Muscle of leg (tissue), 16 donors: ENCODE measurements at places on chromosomes 4 and X. TPM values are rescaled to one million over a fixed set of nuclear protein-coding genes. Genes with fewer than 3 reads are reported as not detected.

DNA sequence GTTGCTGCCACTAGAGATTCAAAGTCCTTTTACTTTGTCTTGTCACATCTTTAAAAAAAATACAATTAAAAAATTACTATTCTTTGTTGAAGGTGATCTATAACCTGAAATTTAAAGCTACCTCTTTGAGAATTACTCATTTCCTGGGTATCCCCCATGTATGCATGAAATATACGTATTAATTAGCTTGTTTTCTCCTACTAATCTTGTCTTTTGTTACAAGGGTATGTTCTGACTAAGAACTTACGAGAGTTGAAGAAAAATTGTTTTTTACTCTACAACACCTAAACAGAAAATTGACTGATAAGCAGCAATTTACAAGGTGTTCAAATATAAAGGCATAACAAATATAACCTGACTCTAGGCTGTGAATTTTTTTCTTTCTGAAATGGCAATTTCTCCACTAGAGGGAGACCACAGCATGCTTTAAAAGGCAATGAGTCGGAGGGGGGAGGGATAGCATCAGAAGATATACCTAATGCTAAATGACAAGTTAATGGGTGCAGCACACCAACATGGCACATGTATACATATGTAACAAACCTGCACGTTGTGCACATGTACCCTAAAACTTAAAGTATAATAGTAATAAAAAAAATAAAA is 249.6 kb downstream of the OPHN1 start:
- H3K27me3 ChIP-seq, result no peaks in the 10 kb centered on the region
- no peaks in the 10 kb centered on the region for H3K36me3 ChIP-seq
- no peaks in the 10 kb centered on the region for H3K4me1 ChIP-seq
- H3K27ac ChIP-seq, result no peak overlapping the region

The PDGFRA gene
- total RNA-seq, result 100 TPM

The MAGED4 gene
- 11.6 TPM for total RNA-seq

The KLHL4 gene
- 9.0 TPM for total RNA-seq

- H3K27ac ChIP-seq, result no peak overlapping the region
- no peak for DNase-seq
- H3K4me3 ChIP-seq, result no peak overlapping the region
- no peaks in the 10 kb centered on the region for H3K36me3 ChIP-seq
Measured at GRCh38 chrX:21745756-21746155, 12.2 kb downstream of the SMPX start.

The BRS3 gene
- total RNA-seq, result not detected
